GM23338 (cell line): ENCODE measurements at places on chromosomes 5 and 9.
A peak's percentile ranks its signal among the peaks of the same experiment; 100 is the strongest.

- DNase-seq: no peak
These were observed 20.7 kb upstream of the NOTCH1 start for GRCh38 chr9:136566553-136566895.

- DNase-seq: no peak
These were observed 387.0 kb upstream of the RFX3 start for GRCh38 chr9:3912817-3913216.

GRCh38 chr9:98247831-98248657, 7.4 kb downstream of the TBC1D2 start:
- no peak for DNase-seq

DNA sequence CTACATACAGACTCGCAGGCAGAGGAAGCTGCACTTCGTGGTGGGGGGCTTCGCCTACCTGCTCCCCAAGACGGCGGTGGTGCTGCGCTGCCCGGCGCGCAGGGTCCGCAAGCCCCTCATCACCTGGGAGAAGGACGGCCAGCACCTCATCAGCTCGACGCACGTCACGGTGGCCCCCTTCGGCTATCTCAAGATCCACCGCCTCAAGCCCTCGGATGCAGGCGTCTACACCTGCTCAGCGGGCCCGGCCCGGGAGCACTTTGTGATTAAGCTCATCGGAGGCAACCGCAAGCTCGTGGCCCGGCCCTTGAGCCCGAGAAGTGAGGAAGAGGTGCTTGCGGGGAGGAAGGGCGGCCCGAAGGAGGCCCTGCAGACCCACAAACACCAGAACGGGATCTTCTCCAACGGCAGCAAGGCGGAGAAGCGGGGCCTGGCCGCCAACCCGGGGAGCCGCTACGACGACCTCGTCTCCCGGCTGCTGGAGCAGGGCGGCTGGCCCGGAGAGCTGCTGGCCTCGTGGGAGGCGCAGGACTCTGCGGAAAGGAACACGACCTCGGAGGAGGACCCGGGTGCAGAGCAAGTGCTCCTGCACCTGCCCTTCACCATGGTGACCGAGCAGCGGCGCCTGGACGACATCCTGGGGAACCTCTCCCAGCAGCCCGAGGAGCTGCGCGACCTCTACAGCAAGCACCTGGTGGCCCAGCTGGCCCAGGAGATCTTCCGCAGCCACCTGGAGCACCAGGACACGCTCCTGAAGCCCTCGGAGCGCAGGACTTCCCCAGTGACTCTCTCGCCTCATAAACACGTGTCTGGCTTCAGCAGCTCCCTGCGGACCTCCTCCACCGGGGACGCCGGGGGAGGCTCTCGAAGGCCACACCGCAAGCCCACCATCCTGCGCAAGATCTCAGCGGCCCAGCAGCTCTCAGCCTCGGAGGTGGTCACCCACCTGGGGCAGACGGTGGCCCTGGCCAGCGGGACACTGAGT, 255.9 kb downstream of the SAXO1 start:
- no peak for DNase-seq

- no peak for DNase-seq
These were observed 232.1 kb downstream of the MAN2A1 start for GRCh38 chr5:109921735-109922380.

DNA sequence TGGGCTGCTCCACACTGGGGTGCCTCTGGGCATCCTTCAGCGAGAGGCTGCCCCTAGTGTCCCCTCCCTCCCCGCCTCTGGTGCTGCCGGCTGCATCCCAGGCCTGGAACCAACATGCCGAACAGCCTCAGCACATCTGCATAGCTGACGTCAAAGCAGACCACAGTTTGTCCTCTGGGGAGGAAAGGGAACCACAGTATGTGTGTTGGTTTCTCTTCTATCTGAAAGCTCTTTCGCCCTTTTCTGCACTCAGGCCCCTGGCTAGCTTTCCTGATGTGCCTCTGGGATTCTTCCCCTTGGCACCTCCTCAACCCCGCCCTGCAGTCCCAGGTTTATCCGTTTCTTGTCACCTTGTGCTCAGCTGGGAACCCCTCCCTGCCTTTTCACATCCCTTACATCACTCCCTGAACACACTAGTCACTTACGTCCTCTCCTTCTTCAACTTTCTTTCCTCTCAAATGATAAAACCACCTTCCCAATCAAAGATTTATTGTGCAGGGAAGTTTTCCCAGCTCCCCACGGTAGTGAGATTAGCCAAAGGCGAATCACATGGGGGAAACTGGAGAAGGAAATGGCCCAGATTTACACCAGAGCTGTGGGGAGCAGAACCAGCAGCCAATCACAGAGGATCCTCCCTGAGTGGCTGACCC, 35.5 kb upstream of the B4GALT1 start:
- DNase-seq: peak; percentile 53

GRCh38 chr5:167785106-167785505, 506.3 kb upstream of the WWC1 start:
- no peak for DNase-seq

GRCh38 chr5:1285141-1285540, 9.7 kb downstream of the TERT start:
- no peak for DNase-seq

GRCh38 chr5:2556375-2556966, 195.0 kb downstream of the IRX2 start:
- DNase-seq: no peak

DNA sequence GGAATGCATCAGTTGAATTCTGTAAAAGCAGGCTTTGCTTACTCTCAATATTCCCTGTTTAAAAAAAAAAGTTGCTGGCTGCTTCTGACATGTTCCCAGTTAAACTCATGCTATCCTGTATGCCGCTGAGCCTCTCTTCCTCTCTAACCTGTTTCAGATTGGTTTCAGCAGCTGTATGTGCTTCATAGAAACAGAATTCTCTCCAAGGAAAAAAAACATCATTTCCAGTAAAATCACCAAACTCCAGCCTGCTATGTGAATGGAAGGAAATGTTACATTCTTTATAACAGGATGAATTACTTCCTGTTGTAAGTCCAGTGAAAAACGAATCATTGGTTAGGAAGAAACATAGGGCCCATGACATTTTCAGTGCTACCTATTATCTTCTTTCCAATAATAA, 25.7 kb upstream of the KCNV2 start:
- DNase-seq: no peak

DNA sequence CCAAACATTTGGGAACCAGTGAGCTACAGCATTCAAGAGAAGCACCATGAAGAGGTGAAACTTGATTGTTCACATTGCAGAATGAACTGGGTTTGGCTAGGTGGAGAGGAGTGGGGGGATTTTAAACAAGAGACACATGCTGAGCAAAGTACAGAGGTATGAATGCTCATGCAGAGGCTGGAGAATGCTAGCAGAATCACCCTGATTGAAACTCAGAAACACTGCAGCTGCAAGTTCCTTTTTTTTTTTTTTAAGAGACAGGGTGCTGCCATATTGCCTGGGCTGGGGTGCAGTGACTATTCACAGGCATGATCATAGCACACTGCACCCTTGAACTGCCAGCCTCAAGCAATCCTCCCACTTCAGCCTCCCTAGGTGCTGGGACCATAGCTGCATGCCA, 35.1 kb downstream of the DENND1A start:
- DNase-seq: peak; percentile 47

DNA sequence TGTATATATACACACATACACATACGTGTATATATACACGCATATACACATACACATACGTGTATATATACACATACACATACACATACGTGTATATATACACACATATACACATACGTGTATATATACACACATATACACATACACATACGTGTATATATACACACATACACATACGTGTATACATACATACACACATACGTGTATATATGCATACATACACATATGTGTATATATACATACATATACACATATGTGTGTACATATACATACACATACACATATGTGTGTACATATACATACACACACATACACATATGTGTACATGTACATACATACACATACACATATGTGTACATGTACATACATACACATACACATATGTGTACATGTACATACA, 82.6 kb downstream of the SYK start:
- DNase-seq: no peak

DNA sequence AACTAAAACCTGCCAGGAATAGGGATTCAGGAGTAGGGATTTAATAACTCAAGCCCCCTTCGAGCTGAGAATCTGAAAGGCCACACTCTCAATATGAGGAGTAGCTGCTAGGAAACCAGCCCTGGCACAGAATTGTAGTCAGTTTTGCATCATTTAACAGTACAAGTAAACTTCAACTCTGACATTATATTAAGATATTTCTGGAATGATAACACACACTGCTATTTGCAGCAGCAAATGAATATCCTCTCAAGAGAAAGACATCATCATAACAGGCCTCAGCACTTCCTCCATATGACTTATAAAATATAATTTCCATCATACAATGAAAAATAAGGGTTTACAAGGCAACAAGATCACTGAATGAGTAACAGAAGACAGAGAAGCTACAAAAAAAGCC, 138.2 kb upstream of the RFX3 start:
- DNase-seq: no peak

- DNase-seq: no peak
These were observed 192.4 kb downstream of the HSPA4 start for GRCh38 chr5:133244242-133244641.

- DNase-seq: peak; percentile 66
These were observed 70.5 kb upstream of the LRRTM2 start for GRCh38 chr5:138945421-138946240.

GRCh38 chr5:6761333-6761732, 48.1 kb downstream of the TENT4A start:
- DNase-seq: no peak

- DNase-seq: peak; percentile 72
These were observed 43.1 kb downstream of the PTCD2 start for GRCh38 chr5:72363166-72363802.

DNA sequence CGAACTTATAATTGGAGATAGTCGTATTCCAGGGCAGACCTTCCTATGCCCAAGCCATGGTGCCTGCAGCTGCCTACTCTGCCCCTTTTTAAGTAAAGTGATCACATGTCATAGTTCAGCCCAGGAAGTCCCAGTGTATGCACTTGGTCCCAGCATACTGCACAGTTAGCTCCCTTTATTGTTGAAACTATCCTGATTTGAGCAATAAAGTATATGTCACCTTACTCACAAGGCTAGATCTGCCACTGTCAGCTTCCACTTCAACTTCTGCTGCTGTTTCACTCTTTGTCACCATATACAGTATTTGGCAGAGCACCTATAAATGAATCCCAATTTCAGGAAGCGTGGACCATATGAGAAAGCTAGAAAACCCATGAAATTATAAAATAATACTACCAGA, 103.8 kb upstream of the PTGER4 start:
- no peak for DNase-seq

GRCh38 chr9:93944011-93944410, 11.1 kb downstream of the BARX1 start:
- DNase-seq: peak; percentile 32

DNA sequence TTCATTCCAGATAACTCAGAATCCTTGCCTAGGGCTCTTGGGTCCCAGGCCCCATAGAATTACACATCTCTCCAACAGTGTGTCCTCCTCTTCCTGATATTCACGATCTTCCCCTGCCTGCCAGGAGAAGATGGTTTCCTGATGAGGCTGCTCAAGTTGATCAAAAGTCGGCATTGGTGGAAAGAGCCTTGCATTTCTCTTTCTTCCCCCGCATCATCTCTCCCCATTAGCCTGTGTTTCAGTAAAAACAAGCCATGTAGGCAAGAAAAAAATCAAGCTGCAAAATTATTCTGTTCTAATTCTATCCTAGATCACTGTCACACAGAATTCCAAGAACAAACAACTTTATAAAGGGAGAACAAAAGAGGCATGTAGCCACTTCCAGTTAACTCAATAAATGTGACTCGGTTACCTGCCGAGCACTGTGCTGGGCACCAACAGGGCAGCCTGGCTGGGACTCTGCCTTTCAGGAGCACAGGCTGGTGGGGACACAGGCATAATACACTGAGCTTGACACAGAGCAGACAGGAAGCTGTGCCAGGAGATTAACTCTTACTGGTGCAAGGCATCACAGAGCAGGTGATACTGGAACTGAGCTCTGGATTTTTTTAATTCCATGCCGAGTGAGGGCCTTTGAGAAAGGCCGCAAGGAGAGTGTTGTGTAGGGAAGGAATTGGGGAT, 25.6 kb downstream of the TMOD1 start:
- DNase-seq: peak; percentile 16

GRCh38 chr5:178515776-178516503, 74.3 kb downstream of the COL23A1 start:
- DNase-seq: no peak

DNA sequence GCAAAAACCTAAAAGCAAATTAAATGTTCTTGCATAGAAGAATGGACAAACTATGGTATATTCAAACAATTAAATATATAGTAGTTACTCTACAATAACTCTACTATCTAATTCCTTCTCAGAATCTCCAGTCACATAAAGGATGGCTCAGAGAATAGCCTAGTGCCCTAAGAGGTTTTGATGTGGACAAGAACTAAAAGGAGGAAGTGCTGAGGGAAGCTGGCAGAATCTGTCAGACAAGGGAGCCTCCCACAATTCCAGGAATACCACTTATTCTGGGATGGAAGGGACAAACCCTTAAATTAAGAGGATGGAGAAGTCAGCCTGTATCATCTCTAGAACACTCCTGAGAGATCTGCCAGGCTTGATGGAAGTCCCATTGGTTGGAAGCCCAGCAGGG, 30.4 kb downstream of the TNFSF8 start:
- no peak for DNase-seq

DNA sequence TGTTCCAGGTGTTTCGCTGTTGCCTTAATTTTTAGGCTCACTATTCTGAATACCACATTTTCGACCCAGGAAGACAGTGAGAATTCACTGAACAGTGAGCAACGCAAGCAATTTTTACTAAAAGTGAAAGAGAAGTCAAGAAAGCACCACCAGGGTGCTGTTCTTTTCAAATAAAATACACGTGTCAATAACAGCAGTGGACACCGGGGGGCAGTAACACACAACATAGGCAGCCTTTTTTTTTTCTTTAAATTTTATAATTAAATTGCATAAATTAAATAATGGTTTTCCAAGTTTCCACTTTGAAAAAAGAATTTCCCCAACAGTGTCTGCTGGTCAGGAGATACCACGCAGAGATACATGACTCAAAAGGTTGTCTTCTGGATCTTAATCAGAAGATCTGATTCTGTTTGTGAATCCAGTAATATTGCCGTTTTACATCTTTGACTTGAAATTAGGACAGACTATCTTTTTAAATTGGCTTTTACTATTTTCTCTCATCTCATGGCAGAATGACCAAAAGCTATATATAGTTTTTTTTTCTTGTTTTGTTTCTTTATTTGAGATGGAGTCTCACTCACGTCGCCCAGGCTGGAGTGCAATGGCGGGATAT, 47.1 kb upstream of the SH3GL2 start:
- peak; percentile 82 for DNase-seq
